ENCODE measurements at places on chromosomes 13 and 19.
A peak's percentile ranks its signal among the peaks of the same experiment; 100 is the strongest.

GRCh38 chr13:64912141-64912540, 2318.0 kb downstream of the PCDH9 start:
- DNase-seq: no peak

DNA sequence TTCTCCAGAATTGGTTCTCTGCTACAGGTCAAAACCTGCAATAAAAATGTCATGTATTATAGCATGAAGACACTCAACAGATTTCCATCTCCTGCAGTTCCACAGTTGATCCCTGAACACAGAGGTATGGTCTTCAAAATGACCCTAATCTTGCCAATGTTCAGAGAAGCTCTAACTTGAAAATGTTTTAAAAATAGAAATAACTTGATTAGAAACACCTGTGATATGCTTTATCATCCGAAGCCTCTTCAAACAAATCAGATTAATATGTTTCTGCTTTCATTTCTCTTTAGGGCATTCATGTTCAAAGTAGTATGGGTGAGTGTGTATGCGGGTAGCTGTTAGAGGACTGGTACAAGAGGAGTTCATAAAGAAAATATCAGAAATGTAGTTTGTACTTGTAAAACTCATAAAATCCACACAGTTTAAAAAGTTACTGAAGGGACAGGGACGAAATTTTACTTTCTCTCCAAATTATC, 60.4 kb downstream of the KCNRG start:
- DNase-seq: no peak

DNA sequence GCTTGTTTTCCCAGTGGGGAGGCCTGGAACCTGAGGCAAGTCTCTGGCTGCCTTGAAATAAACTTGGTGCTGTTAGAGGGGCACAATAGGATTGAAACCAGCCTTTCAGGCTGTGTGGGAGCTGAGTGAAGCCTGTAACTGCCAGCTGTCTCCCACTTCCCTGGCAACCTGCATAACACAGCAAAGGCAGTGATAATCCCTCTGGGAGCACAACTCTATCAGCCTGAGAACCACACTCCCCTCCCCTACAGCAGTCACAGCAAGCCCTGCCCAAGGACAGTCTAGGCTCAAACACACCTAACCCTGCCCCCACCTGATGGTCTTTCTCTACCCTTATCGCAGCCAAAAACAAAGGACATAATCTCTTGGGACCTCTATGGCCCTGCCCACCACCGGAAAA, 683.8 kb upstream of the ATXN8OS start:
- DNase-seq: no peak

DNA sequence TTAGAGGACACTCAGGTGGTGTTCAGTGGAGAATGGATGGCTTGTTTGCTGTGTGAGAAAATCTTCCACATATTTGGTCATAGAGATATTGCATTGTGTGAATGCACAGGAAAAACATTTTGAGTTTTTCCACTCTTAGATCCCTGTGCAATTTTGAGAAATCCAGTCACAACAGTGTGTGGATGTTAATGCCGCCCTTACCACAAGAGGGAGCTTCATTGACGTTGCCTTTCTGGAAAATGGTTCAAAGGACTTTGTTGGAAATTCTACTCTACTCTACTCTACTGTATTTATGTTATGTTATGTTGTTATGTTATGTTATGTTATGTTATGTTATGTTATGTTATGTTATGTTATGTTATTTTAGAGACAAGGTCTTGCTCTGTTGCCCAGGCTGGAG, 13.4 kb downstream of the ZNF20 start:
- DNase-seq: no peak

- no peak for DNase-seq
Observed at GRCh38 chr19:50568728-50569698, 778 bp upstream of the LRRC4B start.

- no peak for DNase-seq
Observed at GRCh38 chr19:16087940-16088339, 11.6 kb downstream of the TPM4 start.

DNA sequence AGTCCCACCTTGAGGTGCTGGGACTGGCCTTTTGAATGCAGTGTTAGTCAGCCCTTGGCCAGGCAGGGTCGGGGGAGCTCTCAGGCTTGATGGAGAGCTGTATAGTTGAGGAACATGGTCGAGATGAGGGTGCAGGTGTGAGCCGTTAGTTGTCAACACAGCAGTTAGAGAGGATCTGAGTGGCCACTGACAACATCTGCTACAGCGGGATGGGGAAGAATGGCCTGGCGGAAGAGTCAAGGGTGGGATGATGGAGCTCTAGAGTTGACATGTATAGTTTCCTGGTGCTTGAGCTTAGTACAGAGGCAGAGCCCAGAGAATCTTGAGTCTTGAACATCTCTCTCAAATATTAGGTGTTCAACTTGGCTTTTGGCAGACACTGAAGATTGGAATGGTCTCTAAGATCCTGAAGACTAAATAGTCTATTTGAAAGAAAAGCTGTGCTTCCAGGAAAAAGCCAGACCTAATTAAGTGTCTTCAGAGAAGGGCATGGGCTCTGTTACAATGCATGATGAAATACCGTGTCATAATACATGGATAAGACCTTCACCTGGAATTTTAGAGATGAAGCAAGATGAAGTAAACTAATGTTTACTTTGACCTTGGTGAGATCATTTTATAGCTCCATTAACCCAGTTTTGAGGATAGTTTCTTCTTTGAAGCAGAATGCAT, 9.7 kb downstream of the PCCA start:
- no peak for DNase-seq

DNA sequence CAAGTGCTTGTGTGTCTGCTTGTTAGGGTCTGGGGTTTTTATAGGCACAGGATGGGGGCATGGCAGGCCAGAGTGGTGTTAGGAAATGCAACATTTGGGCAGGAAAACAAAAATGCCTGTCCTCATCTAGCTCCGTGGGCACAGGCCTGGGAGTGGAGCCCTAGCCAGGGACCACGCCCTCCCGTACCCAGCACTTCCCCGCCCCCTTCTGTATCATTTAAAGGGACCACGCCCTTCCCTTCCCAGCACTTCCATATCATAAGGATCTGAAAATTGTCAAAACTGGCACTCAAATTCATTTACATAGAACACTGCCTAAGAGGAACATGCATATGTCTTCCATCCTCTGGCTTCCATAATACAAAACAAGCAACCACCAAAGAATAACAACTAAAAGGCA, 185.8 kb downstream of the B3GLCT start:
- no peak for DNase-seq

- no peak for DNase-seq
Observed at GRCh38 chr13:19068691-19069090, 112.9 kb downstream of the TUBA3C start.

DNA sequence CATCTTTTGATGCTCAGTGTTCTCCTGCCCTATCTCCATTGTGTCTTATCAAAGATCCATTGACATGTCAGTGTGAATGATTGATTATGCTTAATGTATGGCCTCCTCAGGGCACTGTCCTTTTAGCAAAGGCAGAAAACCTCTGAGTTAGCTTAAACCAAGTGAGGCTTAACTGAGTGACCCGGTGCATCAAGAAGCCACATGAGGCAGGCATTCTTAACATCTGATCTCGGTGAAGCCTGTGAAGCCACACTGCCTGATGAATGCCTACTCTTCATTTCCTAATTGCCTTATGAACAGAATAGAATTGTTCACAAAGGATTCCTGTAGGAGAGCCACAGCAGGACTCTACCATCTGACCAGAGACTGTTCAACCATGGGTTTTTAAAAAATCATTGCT, 168.1 kb upstream of the SOX21 start:
- DNase-seq: no peak

DNA sequence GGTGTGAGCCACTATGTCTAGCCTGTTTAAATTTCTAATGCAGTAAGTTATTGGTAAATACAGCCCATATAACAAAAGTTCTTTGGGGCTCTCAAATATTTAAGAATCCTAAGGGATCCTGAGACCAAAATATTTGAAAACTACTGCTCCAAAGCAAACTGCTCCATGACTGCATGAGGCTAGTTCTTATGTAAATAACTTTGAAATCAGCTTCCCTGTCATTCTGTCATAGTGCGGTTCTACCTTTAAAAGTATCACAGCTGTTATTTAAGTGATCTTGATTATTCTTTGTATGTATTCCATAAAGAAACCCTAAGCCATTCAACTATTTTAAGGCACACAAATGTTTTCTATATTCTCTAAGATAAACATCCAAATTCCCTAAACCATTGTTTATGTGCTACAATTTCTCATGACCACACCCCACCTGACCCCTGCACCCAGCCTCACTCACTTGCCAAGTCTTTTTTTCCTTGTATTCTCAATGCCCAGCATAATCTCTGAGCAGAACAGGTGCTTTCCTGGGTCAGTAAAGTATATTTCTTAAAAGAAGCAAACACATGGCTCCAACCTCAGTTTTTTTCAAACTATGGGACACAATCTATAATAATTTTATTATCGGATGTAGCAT, 146.6 kb downstream of the RNF17 start:
- no peak for DNase-seq

DNA sequence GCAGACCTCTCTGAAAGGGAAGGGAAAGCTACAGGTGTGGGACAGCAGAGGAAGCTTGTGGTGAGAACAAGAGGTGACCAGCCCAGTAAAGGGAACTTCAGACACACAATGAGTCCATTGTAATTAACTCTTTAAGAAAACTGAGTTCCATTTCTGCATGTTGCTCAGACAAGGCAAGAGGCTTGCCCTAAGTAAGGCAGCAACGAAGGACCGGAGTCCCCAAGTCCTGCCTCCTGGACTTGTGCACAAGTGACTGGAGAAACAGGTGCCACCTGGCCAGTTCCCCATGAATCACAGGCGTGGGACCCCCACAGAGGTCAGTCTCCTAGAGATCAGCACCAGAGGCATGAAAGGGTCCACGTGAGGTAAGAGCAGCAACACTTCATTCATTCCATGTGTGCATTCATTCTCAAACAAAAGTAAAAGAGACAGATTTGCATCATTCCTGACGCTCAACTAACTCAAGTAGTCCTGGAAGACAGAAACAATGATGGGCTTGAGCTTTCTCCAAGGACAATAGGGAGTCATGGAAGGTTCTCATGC, 14.7 kb upstream of the SIGLEC6 start:
- DNase-seq: no peak

- DNase-seq: no peak
Observed at GRCh38 chr13:39450176-39450575, 152.8 kb downstream of the LHFPL6 start.

DNA sequence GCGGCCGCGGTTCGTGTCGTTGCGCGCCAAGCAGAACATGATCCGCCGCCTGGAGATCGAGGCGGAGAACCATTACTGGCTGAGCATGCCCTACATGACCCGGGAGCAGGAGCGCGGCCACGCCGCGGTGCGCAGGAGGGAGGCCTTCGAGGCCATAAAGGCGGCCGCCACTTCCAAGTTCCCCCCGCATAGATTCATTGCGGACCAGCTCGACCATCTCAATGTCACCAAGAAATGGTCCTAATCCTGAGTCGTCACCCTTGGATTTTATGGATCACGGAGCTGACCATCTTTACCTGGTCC, 475 bp downstream of the MRPL57 start:
- peak; percentile 22 for DNase-seq

DNA sequence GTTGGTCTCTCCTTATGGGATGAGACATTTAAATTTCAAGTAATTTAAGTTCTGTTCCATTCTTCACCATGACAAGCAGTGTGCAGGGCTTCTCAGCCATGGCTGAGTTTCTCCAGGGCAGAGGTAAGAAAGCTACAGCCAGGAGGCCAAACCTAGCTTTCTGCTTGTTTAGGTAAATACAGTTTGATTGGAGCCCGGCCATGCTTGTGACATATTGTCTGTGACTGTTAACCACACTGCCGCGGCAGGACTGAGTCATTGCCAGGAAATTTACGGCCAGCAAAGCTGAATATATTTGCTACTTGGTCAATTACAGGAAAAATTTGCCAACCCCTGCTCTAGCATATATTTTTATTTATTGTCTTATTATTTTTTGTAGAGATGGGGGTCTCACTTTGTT, 10.7 kb downstream of the NLRP8 start:
- DNase-seq: no peak

GRCh38 chr13:112657850-112658445, 31.9 kb upstream of the ATP11A start:
- DNase-seq: no peak
